ENCODE measurements at places on chromosomes 4 and X.

DNA sequence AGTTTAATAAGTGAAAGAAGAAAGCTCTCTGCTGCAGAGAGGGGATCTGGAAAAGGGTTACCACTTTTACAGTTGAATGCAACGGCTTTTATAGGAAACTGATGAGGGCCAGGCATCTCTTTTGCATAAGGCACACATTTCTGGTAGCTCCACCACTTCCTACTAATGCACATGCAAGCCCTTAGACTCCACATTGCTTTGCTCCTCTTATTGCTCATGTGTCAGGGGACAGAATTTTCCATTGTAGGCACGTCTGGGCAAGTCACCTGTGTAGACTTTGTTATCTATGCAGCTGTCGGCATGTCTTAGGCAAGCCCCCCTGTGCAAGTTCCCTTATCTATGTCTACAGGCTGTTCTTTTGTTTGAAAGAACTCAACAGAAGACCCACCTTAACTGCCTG lies 294.6 kb upstream of the STS start:
- H3K36me3 ChIP-seq: no peaks in the 10 kb centered on the region
- H3K27me3 ChIP-seq: no peaks in the 10 kb centered on the region
- DNase-seq: no peak
- no peak overlapping the region for H3K4me3 ChIP-seq
- no peak overlapping the region for H3K27ac ChIP-seq

DNA sequence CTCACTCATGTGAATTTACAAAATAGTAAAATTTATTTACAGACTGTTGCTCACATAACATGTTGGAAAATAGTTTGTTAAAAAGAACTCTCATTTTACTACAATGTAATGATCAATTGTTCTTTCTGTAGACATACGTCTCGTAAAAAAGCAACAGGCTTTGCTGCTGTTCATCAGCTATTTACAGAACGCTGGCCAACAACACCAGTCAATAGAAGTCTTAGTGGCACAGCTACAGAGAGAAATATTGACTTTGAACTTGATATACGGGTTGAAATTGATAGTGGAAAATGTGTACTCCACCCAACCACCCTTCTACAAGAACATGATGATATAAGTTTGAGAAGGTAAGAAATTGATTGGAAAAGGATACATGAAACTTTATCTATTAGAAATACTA lies 47.6 kb upstream of the ADAD1 start:
- no peak overlapping the region for H3K4me3 ChIP-seq
- H3K4me1 ChIP-seq: no peaks in the 10 kb centered on the region
- no peak for DNase-seq
- no peaks in the 10 kb centered on the region for H3K36me3 ChIP-seq

DNA sequence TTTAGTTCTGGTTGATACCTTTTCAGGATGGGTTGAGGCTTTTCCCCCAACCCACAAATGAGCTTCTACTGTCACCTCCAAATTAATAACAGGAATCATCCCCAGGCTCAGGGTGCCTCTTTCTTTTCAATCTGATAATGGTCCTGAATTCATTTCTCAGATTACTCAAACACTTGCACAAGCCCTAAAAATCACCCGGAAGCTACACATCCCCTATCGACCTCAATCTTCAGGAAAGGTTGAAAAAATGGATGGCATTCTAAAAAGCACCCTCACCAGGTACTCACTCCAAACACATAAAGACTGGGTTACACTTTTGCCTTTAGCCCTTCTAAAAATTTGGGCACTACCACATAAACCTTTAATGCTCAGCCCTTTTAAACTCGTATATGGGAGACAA lies 79.9 kb downstream of the COQ2 start:
- no peak overlapping the region for H3K27ac ChIP-seq
- no peaks in the 10 kb centered on the region for H3K4me1 ChIP-seq
- DNase-seq: no peak
- H3K27me3 ChIP-seq: no peaks in the 10 kb centered on the region
- H3K36me3 ChIP-seq: no peaks in the 10 kb centered on the region
- no peak overlapping the region for H3K4me3 ChIP-seq

DNA sequence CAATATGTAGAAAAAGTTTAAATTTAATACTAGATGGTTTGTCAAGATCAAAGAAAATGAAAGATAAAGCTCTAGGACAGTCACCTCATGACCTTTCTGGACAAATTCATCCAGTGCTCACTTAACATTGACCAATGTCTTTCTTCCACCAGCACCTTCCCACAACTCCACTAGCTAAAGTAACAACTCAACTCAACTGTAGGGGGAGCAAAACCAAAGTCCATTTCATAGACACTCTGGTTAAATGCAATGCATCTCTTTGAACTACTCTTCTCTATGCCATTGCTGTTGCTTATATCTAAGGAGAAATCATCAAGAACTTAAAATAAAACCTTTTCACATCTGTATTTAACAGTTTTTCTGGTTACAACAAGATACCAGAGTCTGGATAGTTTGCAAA lies 25.1 kb downstream of the UGT2B4 start:
- H3K4me1 ChIP-seq: no peaks in the 10 kb centered on the region
- H3K27ac ChIP-seq: no peak overlapping the region
- H3K4me3 ChIP-seq: no peak overlapping the region
- H3K36me3 ChIP-seq: no peaks in the 10 kb centered on the region
- DNase-seq: no peak

- DNase-seq: no peak
- no peak overlapping the region for H3K4me3 ChIP-seq
- no peaks in the 10 kb centered on the region for H3K36me3 ChIP-seq
- H3K4me1 ChIP-seq: no peaks in the 10 kb centered on the region
Observed at GRCh38 chrX:122475306-122475705, 708.8 kb upstream of the GRIA3 start.

DNA sequence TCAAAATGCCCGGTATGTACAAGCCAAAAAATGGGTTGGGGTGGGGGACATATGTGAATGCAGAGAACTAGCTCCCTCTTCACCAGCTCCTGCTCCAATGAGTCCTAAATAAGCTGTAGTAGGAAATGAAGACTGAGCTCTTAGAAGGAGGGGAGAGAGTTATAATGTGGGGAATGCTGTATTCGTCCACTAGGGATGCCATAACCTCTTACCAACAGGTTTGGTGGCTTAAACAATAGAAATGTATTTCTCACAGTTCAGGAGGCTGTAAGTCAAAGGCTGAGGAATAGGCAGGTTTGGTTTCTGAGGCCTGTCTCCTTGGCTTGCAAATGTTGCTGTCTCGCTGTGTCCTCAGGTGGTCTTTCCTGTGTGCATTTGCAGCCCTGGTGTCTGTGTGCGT lies 4.4 kb upstream of the INPP4B start:
- no peak overlapping the region for H3K4me3 ChIP-seq
- H3K36me3 ChIP-seq: no peaks in the 10 kb centered on the region
- no peak overlapping the region for H3K27ac ChIP-seq

DNA sequence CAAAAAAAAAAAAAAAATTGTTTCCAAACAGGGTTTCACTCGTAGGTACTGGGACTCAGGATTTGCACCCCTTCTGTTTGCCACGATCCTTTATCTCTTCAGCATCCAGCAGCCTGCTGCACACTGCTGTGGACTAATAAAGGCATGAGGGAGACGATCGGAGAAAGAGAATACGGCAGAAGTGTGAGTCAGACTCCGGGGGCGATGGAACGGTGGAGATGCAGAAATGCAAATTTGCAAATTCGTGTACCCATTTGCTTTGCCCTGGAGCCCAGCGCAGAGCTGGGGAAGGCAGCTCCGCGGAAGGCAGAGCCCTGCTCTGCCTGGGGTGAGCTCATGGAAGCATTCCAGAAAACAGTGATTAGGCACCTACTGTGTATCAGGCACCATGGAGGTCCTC lies 270.3 kb downstream of the ASMT start:
- H3K4me3 ChIP-seq: no peak overlapping the region
- H3K4me1 ChIP-seq: no peaks in the 10 kb centered on the region
- no peaks in the 10 kb centered on the region for H3K27me3 ChIP-seq

DNA sequence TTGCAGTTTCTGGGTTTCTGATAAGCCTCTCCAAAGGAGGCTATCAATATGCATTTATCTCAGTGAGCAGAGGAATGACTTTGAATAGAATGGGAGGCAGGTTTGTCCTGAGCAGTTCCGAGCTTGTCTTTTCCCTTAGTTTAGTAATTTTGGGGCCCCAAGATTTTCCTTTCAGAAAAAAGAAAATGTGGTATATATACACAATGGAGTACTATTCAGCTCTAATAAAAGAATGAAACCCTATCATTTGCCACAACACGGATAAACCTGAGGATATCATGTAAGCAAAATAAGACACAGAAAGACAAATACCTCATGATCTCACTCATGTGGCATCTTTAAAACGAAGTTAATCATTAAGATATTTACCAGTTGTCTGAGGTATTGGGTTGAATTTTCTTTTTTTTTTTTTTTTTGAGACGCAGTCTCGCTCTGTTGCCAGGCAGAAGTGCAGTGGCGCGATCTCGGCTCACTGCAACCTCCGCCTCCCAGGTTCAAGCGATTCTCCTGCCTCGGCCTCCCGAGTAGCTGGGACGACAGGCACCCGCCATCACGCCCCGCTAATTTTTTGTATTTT lies 540 bp downstream of the ZNF721 start:
- peak overlapping the region; percentile 93 for H3K4me3 ChIP-seq
- no peaks in the 10 kb centered on the region for H3K27me3 ChIP-seq
- H3K4me1 ChIP-seq: peaks cover 10% of the 10 kb centered on the region
- no peaks in the 10 kb centered on the region for H3K36me3 ChIP-seq
- peak overlapping the region; percentile 74 for H3K27ac ChIP-seq

DNA sequence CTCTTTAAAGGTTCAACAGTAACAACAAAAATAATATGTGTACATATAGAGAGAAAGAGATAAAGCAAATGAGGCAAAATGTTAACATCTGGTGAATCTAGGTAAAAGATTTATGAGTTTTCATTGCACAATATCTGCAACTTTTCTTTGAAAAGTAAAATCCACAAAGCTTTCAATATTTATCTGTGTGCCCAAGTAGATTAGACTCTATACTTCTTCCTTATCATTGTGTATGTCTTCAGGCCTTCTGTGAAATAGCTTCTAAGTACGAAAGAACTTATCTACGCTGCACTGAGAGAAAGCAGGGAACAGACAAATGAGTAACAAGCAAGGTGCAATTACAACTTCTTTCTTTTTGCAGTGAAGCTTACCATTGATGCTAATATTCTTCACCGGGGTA lies 81.6 kb downstream of the NPNT start:
- H3K4me1 ChIP-seq: no peaks in the 10 kb centered on the region
- no peaks in the 10 kb centered on the region for H3K27me3 ChIP-seq
- no peaks in the 10 kb centered on the region for H3K36me3 ChIP-seq
- H3K4me3 ChIP-seq: no peak overlapping the region
- no peak for DNase-seq
- no peak overlapping the region for H3K27ac ChIP-seq

DNA sequence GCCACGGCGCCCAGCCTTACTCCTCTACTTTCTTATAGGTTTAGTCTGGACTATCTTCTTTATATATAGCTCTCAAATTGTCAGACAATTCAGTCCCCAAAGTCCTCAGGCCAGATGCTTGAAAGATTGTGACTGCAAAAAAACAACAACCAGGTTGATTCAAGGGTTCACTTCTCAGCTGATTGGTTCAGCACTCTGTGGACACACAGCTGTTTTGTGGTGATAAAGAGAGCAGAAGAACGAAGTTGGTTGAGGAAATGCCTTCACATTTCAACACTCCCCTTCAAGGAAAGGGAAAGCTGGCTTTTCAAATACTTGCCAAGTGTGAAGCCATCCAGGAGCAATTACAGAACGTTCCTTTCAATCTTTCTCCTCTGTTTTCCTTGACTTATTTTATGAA lies 166.8 kb downstream of the SHROOM3 start:
- no peaks in the 10 kb centered on the region for H3K4me1 ChIP-seq
- no peak overlapping the region for H3K27ac ChIP-seq
- H3K36me3 ChIP-seq: no peaks in the 10 kb centered on the region
- DNase-seq: no peak
- H3K4me3 ChIP-seq: no peak overlapping the region
- H3K27me3 ChIP-seq: no peaks in the 10 kb centered on the region

GRCh38 chr4:127048376-127049044 lies 584.2 kb upstream of the INTU start:
- H3K4me1 ChIP-seq: no peaks in the 10 kb centered on the region
- DNase-seq: no peak
- no peak overlapping the region for H3K27ac ChIP-seq
- no peaks in the 10 kb centered on the region for H3K27me3 ChIP-seq
- H3K36me3 ChIP-seq: no peaks in the 10 kb centered on the region

DNA sequence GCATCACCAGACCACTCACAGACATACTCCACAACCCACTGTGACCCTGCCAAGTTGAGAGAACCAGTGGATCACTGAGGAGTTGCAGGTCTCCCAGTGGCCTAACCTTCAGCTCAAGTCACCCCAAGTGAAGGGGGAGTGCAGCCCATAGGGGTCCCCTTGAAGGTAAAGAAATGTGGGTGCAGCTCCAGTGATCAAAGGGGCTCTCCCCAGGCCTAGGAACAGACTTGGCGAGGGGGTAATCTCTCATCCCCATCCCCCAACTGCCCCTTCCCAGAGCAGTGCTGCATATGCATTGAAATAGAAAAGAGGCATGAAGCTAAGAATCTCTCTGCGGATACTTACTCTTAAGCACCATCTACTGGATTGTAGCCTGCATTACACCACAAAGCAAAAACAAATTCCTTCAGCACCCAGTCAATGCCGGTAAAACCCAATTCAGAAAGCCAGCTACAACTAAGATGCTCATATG lies 27.0 kb downstream of the MAGEE1 start:
- DNase-seq: no peak
- no peak overlapping the region for H3K27ac ChIP-seq
- no peaks in the 10 kb centered on the region for H3K36me3 ChIP-seq
- no peaks in the 10 kb centered on the region for H3K4me1 ChIP-seq
- no peak overlapping the region for H3K4me3 ChIP-seq

- no peak for DNase-seq
- H3K36me3 ChIP-seq: no peaks in the 10 kb centered on the region
- H3K27ac ChIP-seq: no peak overlapping the region
- H3K4me1 ChIP-seq: no peaks in the 10 kb centered on the region
- H3K27me3 ChIP-seq: no peaks in the 10 kb centered on the region
- no peak overlapping the region for H3K4me3 ChIP-seq
Observed at GRCh38 chr4:121998024-121998423, 46.2 kb upstream of the TRPC3 start.

GRCh38 chr4:31620476-31620875 lies 900.3 kb downstream of the PCDH7 start:
- H3K36me3 ChIP-seq: no peaks in the 10 kb centered on the region
- H3K4me3 ChIP-seq: no peak overlapping the region
- no peaks in the 10 kb centered on the region for H3K27me3 ChIP-seq
- H3K4me1 ChIP-seq: no peaks in the 10 kb centered on the region

DNA sequence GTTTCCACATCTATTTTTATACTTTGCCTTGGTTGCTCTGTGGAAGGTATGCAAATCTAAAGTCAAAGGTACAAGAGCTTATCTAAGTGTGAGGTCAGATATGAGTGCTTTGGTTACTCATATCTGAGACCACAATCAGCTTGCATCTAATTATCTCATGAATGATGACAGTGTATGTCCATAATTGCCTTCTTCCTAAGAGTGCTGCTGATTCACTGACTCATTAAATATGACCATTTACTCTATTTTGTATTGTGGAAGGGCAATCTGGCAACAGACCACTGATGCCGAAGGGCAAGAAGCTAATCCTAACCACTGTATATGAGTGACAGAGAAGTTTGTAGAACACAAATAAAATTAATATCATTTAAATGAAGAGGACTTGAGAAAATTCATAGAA lies 1190.2 kb upstream of the AGA start:
- no peak overlapping the region for H3K27ac ChIP-seq
- no peaks in the 10 kb centered on the region for H3K36me3 ChIP-seq
- H3K4me1 ChIP-seq: no peaks in the 10 kb centered on the region
- no peak for DNase-seq

All from ovary (tissue), 10 donors.